ENCODE measurements at places on chromosomes 2 and 18.

DNA sequence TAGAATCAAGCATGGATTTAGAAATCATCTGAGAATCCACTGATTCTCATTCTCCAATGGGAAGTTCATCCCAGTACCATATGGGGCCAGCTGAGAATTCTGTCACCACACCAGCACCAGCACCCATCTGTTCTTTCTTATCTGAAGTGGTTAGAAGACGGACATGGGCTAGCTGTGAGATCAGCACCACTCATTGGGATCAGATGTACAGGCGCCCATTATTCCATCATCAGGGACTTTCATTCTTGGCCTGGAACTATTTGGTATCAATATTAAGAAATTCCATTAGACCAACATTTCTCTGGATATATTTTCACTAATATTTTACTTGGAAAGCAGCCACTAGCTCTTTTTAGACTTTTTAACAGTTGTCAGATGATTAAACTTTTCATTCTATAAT is 185.9 kb upstream of the LINC00305 start:
- DNase-seq, result no peak

- DNase-seq, result no peak
These were observed 79.9 kb downstream of the BCL11A start for GRCh38 chr2:60473546-60473945.

DNA sequence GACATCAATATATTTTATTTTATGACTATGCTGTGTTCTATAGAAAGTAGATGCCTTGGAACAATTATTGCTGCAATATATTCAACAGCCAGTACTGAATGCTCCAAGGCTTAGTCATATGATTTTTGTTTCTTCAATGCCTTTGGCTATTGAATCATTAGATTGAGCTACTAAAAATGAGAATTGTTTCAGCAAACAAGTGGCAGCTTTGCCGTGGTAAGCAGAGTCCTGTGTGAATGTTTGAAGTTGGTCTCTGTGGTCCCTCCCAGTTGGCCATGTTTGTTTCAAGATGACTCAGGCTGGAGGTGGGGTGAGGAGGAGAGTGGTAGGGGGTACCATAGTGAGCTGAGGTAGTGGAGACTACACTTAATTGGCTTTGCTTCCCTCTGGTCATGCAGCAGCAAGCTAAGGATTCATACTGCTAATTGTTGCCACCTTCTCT is 198.6 kb upstream of the EPAS1 start:
- peak; percentile 74 for DNase-seq

DNA sequence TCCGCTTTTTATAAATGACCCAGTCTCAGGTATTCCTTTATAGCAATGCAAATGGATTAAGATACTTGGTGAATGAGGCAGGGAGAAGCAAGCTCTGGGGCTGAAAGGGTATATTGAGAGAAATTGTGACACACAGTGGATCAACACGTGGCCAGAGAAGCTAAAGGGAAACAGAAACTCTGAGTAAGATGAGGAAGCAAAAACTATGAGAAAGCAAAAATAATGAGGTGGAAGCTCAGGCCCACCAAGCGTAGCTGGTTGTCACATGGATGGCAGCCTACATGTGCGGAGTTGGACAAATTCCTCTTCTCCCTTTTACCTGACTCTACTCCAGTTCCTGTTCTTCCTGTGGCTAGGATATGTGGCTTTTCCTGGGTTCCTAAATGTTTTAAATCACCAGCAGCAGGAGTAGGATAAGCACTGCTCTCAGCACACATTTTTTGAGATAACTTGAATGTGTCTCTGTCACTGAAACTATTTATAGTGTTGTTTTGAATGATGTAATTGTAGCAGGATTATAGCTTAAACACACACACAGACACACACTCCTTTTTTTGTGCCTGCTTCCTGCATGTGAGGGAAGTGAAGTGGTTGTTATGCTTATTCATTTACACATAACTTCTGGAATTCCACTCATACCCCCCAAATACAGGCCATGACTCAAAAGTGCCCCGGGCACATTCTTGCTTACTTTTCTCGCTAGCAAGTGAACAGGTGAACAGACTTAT is 30.1 kb upstream of the EPC2 start:
- DNase-seq, result peak; percentile 80

GRCh38 chr2:112916625-112917247 is 5.8 kb downstream of the IL37 start:
- no peak for DNase-seq

All from mesenchymal stem cell (in vitro differentiated cells and primary cell).